ENCODE measurements at places on chromosomes 1 and 21.

DNA sequence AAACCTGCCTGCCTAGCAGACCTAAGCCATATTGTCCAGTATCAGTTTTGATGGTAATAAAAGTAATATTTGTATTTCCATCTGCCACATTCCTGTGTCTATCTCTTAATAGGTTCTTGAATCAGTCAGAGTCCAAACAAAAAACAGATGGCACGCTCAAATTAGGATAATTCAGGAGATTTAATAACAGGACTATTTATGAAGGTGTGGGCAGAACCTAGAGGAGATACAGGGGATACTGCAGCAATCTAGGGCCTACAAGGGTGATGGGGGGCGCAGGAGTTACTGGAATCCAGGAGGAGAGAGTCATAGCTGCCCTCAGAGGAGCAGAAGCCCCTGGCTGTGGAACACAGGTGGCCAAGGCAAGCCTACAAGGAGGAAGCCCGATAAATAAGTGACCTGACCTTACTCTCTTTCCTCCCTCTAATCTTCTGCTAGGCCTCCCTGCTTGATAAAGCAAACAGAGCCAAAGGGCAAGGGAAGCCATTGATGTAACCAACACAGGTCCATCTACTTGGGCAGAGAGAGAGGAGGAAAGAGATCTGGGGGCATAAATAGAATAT, 11.9 kb upstream of the HYI start:
- DNase-seq: no peak

DNA sequence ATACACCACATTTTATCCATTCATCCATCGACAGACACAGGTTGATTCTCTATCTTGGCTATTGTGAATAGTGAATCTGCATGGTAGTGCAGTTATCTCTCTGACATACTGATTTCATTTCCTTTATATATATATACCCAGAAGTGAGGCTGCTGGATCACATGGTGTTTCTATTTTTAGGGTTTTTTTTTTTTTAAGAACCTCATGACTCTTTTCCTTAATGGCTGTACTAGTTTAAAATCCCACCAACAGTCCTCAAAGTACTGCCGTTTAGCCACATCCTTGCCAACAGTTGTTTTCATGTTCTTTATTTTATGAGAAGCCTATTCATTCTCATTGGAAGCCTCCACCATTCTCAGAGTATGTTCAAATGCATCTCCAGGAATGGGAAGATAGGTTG, 258.7 kb upstream of the SNX7 start:
- no peak for DNase-seq

DNA sequence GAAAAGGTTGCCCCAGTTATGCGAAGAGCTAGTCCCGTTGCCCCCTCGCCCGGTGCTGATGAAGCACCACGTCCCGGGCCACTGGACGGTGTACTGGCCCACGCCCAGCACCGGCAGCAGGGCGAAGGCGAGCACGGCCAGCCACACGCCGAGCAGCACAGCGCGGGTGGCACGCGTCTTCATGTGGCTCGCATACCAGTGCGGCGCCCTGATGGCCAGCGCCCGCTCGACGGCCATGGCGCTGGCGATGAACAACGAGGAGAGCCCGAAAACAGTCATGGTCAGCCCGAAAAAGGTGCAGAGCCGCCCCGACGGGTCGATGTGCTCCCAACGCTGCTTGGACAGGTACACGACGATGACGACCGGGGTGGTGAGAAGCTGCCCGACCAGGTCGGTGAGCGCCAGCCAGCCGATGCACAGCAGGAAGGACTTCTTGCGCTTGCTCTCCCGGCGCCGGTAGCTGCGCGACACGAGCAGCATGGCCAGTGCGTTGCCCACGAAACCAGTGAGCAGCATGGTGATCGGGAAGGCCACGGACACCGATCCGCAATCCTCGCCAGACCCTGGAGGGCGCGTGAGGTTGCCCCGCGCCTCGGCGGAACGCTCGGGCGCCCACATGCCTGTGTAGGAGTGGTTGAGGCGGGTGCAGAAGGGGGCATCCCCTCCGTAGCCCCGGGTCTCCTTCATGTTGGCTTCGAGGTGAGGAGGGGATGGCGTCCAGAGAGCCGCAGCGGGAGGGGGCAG, 553 bp downstream of the PTGER3 start:
- DNase-seq: no peak

DNA sequence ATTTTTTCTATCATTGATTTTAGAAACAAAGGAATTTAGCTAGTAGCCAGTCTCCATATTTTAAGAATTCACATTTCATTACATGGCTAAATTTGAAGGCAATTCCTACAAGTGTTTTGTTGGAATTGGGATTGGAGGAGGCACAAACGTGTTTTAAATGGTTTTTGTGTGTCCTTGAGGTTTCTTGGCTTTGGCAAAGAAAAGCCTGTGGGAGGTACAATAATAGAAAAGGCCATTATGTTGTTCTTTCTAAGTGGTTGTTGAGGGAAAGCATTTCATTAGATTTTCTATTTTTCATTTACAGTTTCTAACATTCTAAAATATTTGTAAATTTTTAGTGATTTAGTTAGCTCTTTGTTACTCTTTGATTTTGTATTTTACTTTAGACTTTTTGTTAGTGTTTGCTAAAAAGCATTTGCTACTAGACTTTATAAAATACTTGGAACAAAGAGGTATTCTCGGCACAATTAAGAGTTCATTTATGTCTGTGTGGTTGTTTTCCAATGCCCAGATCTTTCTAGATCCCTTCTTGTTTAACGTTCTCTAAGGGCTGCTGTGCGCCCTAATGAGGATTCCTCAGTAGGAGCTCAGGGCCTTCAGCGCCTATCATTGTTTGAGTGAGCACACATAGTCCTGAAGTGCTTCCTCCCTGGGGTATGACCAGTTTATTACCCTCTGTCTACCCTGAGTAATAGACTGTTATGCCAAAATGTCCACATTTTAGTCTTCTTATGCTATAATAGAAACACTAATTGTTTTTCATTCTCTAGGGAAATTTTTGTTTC, 70.0 kb upstream of the KIAA1614 start:
- no peak for DNase-seq

GRCh38 chr1:30323352-30323751, 400.0 kb downstream of the MATN1 start:
- DNase-seq: no peak

DNA sequence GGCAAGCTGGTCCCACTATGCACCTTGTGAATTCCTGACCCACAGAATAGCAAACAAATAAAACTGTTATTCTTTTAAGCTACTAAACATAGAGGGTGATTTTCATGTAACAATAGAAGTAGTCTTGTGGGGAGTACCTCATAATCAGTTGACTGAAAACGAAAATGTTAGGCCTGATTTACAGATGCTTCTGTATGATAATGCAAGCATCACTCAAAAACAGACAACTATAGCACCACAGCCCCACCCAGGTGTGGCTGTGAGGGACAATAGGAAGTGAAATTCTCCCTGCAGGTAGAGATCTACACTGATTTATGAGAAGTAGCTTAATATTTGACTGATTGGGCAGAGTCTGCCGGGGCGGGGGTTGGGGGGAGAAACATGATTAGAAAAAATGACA, 26.5 kb upstream of the KRTAP19-8 start:
- no peak for DNase-seq

DNA sequence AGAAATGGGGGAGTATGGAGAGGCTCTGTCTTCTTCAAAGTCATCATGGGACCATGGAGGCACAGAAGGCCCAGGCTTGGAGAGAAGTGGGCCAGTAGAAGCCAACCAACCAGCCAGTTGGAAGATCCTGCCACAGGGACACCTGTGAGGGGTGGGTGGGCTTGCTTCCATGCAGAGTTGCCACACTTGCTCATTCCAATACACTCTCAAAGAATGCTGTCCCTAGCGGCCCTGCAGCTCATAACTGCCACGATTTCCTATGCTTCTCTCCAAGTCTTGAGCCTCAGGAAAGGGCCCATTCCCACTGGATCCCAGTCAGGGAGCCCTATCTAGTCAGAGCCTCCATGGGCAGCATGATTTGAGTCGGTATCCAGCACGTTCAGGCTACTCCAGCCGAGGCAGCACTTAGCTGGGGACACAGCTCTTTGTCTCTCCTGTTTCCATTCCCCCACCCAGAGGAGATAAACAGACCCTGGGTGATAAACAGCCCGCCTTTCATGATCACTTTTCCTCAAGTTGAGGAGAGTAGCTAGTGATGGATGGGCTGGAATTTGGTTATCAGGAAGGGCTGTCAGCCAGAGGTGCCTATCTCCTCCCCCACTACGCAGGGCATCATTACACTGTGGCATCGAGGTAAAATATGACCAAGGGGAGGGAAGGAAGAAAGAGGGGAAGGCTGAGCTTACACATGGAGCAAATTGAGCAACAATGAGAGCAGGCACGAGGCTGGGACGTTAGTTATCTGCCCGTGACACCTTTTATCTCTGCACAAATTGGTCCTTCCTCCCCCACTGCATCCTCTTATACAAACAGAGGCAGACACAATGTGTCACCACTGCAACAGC, 64.6 kb downstream of the ERI3 start:
- no peak for DNase-seq

DNA sequence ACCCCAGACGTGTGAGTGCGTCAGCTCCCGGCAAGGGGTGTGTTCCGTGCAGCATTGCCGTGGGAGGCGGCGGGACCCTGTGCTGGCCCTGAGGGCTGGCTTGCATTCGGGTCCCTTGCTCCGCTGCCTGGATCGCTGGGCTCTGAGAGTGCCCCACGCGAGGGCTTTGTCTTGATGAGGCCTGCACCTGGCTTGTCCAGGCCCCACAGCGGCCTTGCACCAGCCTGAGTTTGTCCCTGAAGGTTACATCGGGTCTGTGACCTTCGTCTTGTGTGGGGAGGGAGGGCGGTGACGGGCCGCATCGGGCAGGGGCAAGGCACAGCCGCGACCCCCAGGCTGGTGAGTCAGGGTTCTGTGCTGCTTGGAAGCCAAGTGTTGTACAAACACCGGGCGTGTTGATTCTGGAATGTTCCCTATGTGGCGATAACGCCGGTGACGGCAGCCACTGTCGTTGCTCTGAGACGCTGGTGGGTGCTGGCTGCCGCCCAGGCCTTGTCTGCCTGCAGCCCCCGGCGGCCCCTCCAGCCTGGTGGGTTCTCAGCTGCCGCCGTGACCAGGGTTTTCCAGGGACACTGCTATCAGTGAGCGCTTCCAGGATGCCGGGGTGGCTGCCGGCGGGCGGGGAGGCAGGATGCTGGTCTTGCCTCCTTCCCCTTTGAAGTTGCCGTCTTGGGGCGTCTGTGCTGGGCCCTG, 42.9 kb downstream of the SLX9 start:
- DNase-seq: no peak

- no peak for DNase-seq
Measured at GRCh38 chr1:227901239-227901905, 46.4 kb downstream of the WNT9A start.

- no peak for DNase-seq
Measured at GRCh38 chr1:236311040-236311439, 29.3 kb upstream of the ERO1B start.

DNA sequence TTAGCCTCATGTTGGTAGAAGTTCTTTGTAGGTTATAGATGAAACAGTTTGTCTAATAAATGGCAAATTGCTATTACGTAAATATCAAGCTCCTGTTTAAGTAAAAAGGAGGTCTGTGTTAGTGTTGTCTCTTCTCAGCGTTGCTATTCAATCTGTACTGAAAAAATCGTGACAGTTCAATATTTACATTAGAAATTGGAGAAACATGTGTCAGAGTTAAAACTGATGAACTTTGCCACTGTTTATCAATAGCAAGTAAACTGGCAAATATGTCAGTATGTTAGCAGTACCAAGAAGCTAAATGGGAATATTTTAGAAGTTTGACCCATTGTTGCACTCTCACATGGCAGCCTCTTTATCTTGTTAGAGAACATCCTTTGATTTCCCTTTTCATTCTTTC, 218.5 kb downstream of the GPR52 start:
- no peak for DNase-seq

DNA sequence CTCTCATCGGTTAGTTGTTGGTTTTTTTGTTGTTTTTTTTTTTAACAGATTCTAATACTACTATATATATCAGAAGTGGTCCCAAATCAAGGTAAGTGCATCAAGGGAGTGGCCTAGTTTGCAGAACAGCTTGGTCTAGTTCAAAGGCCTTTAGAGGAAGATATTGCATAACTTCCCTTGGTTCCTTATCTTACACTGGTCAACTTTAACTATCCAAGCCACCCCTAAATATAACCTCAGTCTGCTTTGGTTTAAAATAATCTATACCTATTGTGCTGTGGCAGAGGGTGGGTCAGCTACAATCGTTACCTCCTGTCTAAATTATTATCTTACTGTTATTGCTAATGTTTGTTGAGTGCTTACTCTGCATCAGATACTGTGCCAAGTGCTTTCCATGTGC, 6.9 kb downstream of the S100A12 start:
- DNase-seq: no peak

DNA sequence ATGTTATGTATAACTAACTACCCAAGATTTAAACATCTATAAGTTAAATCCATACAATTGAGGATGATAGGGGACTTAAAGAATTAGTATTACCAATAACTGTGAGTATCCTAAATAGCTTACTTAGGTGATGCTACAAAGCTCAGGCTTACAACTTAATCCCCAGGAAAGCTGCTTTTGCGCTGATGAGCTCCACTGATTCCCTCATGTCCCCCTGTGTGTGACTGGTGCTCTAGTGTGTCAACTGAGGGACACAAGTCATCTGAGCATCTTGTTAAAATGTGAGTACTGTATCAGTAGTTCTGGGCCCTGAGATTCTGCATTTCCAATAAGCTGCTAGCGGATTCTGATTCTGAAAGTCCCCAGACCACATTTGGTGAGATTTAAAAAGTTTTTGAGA, 1458.8 kb downstream of the MRPL39 start:
- DNase-seq: no peak

GRCh38 chr1:174344162-174344561, 103.6 kb upstream of the GPR52 start:
- DNase-seq: no peak

GRCh38 chr1:170157820-170158219, 12.1 kb downstream of the NTMT2 start:
- no peak for DNase-seq

DNA sequence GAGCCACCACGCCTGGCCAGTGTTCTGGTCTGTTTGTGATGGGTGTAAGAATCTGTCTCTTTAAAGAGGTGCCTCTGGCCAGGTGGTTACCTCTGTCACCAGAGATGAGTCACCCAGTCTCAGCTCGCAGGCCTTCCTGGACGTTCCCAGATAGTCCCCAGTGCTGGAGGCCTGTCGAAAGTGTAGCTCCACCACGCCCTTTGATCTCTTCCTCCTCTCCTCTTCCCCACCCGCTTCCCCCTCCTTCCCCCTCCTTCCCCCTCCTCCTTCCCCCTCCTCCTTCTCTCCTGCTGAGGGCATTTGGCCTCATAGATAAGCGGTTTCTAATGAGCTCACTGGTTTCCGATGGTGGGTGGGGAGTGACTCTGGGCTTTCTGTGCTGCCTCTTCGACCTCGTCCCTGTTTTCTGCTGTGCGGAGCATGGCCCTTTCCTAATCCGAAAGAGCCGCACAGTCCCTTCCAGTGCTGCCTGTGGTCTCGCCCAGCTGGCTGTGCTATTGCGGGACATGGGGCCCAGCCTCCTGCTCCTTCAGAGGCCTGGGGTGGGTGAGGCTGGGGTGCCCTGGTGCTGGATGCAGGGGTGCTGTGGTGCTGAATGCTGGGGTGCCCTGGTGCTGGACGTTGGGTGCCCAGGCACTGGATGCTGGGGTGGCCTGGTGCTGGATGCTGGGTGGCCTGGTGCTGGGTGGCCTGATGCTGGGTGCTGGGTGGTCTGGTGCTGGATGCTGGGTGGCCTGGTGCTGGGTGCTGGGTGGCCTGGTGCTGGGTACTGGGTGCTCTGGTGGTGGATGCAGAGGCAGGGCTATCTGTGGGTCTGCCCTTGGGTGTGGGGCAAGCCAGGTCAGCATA, 19.2 kb downstream of the AGPAT3 start:
- no peak for DNase-seq

- DNase-seq: no peak
Measured at GRCh38 chr1:57623039-57623790, 199.4 kb upstream of the DAB1 start.

Measured in NCI-H1048 (cell line).